NCI-H1436 treated with DMSO at 0.1 percent for 48 hours (cell line): ENCODE measurements at places on chromosomes 3 and 15.

- DNase-seq = no peak
These were observed 95.4 kb downstream of the HCN4 start for GRCh38 chr15:73273181-73274002.

GRCh38 chr3:54349691-54350090, 227.3 kb downstream of the CACNA2D3 start:
- DNase-seq = no peak

DNA sequence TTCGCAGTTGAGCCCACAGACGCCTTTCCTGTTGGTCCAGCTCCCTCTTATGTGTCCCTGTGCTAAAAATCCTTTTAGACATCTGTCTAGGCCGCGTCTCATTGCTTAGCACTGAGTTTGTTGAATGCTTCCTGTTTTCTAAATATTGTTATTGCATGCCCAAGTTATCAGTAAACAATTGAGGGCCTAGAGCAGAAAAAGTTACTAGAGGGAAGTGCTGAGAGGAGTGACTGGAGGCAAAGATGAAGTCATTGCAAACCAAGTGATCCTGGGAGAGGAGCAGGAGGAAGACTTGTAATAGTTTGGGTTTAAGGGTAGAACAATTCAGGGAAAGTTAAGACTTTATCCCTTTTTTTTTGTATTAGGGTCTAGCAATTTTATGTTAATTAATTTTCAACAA, 88.1 kb downstream of the DCUN1D1 start:
- no peak for DNase-seq

DNA sequence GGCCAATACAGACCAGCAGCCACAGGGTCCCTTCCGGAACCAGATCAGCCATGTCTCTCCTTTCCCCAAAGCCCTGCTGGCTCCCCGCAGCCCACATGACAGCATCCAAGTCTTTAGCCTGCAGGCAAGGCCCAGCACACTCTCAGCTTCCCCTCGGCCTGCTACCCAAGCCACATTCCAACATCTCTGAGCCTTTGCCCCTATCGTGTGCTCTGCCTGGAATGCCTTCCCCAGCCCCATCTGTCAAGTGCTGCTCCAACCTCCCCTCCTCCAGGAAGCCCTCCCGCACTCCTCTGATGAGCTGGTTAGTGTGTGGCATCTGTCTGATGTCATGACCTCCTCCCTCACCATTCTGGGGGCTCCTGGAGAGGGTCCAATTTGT, 8.5 kb downstream of the PLXND1 start:
- DNase-seq = no peak

DNA sequence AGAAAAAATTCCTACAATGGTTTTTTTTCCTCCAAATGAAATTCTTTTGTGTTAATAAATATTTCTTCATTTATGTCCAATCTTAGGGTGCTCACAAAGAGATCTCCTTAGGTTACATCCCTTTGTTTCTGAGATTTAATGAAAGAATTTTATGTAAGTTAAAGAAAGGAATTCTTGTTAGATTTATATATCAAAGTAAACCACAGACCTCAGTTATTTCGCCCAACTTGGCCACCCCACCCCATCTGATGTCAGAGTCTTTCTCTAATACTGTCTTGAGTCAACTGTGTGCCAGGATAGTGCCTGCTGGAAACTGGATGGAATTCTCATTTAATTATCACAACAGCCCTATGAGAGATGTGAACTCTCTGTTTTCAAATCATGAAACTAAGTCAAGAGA, 259.9 kb downstream of the OPA1 start:
- DNase-seq = no peak

DNA sequence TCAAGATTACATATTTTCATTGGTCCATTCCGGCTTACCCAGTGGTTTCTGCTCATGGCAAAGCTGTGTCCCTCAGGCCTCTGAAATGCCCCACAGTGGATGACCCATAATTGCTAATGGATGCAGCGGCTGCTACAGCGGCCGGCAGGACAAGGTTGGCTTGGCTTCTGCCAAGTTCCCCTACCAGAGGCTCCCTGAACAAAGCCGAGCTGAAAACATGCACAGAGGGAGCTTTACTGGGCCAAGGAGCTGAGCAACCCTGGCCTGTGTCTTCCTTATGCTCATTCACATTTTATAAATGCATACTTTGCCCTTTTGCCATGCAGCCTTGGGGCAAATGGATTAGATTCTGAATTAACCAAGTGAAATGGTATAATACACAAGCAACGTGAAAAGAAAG, 150.5 kb downstream of the NTRK3 start:
- no peak for DNase-seq

DNA sequence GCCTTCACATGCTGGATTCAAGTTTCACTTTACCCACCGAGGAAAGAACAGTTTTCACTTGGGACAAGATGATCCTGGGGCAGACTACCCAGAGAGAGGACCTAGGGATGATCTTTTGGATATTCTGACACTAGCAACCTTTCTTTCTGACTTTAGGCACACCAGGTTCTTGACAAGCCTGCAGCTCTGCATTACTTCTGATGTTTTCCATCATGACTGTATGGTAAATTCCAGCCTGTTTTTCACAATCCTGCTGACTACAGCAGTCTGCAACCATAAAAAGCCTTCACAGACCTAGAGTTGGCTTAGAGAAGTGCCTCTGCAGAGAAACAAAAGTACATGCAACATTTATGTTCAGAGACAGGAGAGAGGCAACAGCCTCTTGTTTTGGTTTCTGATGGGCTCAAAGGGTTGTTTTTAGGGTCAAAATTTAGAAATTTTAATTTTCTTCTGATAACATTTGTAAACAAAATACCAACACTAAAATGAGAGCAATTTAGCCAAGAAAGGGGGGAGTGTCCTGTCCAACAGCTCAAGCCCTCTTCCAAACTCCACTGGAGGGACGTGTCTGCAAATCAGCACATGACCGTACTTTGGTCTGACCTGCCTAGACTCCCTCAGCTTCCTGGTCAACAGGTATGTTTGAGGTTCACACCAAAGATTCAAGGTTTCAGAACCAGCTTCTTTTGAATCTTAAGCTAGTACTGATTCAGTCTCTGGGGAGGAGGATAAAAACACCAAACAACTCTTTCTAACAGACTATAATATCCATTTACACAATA, 799 bp downstream of the ABI3BP start:
- DNase-seq = no peak

DNA sequence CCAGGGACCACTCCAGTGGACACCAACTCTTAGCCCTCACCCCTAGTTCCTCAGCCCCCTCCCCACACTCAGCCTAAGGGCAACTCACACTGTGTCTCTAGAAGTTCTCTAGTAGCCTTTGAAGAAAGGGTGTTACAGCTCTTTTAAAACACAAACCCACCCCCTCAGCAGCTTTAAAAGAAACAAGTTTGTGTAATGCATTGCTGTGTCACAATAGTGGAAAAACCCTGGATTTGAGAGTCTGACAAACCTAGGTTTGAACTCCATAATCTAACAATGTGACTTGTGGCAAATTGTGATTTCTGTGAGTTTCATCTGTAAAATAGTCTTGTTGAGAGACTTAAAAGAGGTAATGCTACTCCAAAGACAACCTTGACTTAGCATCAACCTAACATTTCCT, 54.0 kb downstream of the PLCH1 start:
- no peak for DNase-seq

GRCh38 chr15:39976291-39977274, 42.7 kb downstream of the EIF2AK4 start:
- no peak for DNase-seq

DNA sequence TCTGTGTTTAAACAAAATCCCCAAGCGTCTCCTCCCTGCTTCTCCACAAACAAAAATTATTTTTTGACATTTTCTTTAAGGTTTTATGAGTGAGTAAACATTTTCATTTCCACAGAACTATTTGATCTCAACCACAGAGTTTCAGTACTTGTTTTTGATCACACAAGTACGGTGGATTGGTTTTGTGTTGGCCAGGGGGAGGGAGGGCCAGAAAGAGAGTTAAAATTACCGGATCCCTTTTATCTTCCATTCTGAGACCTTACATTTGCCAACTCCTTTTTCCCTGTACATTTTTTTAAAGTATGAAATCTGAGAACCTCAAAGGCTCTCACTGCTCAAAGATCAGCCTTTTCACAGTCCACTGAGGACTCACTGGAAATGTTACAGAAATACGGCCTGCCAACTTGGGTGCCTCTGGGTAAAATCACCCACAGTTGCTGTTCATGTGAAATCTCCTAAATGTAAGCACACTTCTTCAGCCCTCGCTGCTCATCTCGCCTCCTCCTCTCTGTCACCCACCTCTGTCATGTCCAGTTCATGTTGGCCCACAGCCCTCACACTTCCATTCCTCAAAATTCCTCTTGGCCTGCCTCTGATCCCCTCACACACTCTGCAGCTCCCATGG, 1.7 kb downstream of the HOMER2 start:
- DNase-seq = no peak

DNA sequence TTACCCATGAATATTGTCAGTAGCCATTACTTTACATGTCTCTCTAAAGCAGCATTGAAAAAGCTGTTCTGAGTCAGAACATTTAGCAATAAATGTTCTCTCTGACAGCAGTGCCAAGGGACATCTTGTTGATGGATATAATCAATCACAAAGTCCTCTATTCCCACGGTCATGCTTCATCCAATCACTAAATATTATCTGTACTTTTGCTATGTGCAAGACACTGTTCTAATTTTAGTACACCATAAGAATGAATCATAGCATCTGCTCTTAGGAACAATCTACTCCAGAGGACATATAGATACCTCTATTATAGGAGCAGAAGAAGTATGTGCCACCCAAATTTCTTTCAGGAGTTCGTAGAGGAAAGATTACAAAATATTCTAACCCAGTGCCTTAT, 142.5 kb upstream of the MBNL1 start:
- no peak for DNase-seq

GRCh38 chr3:178618197-178618596, 82.0 kb downstream of the KCNMB2 start:
- DNase-seq = no peak

GRCh38 chr3:20039765-20040547, at the start of gene KAT2B:
TSS of gene KAT2B (plus strand) at chr3:20040446. CDS start at chr3:20040478, 32 bp downstream.
- no peak for DNase-seq

GRCh38 chr3:95394286-95394685, 1331.4 kb downstream of the NSUN3 start:
- DNase-seq = no peak

GRCh38 chr3:152416808-152417580, 148.3 kb downstream of the MBNL1 start:
- DNase-seq = no peak

- no peak for DNase-seq
These were observed 76.1 kb downstream of the CLSTN2 start for GRCh38 chr3:140011086-140011485.

DNA sequence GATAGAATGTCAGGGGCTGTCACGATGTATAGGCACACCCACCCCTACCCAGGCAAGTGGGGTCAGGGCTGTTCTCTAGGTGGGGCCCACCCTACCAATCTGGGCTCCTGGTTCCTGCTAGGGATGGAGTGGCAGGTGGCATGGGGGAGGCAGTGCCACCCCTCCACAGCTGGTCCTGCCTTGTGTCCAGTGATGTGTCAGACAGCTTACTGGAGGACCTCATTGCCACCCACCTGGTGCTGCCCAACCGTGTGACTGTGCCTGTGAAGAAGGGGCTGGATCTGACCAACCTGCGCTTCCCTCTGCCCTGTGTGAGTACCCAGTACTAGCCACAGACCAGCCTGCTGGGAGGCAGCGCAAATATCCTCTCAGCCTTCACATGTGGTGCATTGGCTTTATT, 27.5 kb downstream of the ESYT3 start:
- DNase-seq = no peak

DNA sequence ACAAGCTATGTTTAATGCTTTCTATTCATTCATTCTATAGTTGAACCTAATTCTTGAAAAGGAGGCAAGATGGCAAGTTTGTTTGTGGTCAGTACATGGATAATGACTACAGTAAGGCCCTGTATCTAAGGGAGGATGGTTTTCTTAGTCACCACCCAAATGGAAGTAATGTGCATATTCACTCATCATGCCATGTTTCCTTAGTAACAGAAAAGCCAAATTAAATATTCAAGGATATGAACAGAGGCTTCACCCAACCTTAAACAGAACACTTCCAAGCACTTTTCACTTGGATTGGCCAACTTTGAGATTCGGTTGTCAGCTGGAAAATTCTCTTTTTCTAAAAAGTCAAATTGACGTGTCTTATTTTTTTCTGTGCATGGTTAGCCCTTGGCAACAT, 805.3 kb upstream of the LMCD1 start:
- DNase-seq = no peak

DNA sequence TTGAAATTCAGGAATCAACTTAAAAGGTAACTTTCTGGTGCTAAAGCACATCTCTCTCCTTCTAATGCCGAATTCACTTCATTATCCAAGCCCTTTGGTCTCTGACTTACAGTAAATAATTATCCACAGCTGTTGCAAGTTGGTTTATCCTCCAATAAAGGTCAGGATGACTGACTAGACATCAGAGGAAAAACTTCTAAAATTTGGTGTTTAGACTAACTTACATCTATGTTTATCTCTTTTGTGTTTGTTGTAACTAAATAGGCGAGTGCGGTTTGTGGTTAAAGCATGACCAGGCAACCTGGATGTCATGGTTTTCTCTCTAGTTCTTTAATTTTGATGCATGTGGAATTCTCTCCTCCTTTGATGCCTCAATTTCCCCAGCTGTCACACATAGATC, 237.4 kb upstream of the LRTM1 start:
- no peak for DNase-seq

GRCh38 chr3:41503998-41504623, 304.8 kb downstream of the CTNNB1 start:
- no peak for DNase-seq

- no peak for DNase-seq
These were observed 176.7 kb downstream of the DIPK2A start for GRCh38 chr3:144148356-144148755.

- no peak for DNase-seq
These were observed 150.5 kb downstream of the CFAP20DC start for GRCh38 chr3:58899159-58899952.

GRCh38 chr3:171801738-171802589, 8.3 kb downstream of the PLD1 start:
- no peak for DNase-seq

GRCh38 chr15:73924171-73924921, 1.9 kb upstream of the LOXL1 start:
- DNase-seq = no peak

- no peak for DNase-seq
These were observed 9.1 kb upstream of the HDAC11 start for GRCh38 chr3:13470894-13471574.

DNA sequence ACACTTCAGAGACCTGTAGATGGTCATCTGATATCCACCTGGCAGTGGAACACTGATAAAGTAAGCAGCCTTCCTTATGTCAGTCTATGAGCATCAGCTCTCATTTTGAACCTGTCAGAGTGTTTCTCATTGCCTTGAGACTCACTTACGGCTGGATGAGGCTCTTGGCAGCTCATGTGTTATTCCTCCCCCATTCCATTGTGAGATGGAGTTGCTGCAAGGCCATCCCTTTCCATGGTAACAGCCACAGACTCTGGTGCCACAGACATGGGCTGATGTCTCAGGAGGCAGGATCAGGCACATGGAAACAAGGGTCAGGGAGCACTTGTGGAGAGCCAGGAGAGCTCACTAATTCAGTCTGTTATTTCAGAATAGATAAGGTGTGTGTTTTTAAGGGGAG, 11.9 kb downstream of the KCNAB1 start:
- no peak for DNase-seq
